Ascending aorta (tissue), 2 donors: ENCODE measurements at places on chromosomes 7 and 10. TPM values are rescaled to one million over a fixed set of nuclear protein-coding genes. Genes with fewer than 3 reads are reported as not detected.

GRCh38 chr10:113788604-113789083 lies 37.2 kb downstream of the PLEKHS1 start:
- no peaks in the 10 kb centered on the region for H3K27me3 ChIP-seq
- H3K4me3 ChIP-seq, result no peak overlapping the region
- no peaks in the 10 kb centered on the region for H3K36me3 ChIP-seq
- DNase-seq, result no peak

DNA sequence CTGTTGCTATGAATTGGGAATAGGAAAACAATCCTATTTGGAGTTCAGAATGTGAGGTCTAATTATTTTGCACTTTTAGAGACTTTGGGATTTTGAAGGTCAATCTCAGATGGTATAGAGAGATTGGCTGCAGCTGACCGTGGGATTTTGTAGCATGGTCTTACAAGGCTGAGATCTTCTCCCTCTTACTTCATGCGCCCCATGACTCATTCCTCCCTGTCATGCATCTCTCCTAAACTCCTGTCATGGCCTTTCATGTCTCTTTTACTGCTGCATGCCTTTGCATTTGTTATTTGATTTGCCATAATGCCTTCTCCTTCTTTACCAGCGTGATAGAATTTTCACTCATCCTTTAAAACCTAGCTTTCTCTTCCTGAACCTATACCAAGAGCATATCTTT lies 133.1 kb downstream of the BBS9 start:
- H3K4me1 ChIP-seq, result no peaks in the 10 kb centered on the region
- no peaks in the 10 kb centered on the region for H3K27me3 ChIP-seq
- H3K36me3 ChIP-seq, result no peaks in the 10 kb centered on the region
- no peak for DNase-seq
- no peak overlapping the region for H3K4me3 ChIP-seq

GRCh38 chr10:33215635-33216034 lies 118.8 kb downstream of the NRP1 start:
- H3K4me3 ChIP-seq, result no peak overlapping the region
- peaks cover 4% of the 10 kb centered on the region for H3K4me1 ChIP-seq
- peaks cover 16% of the 10 kb centered on the region for H3K36me3 ChIP-seq
- DNase-seq, result no peak

GRCh38 chr10:83957168-83957947 lies 182.0 kb upstream of the GHITM start:
- no peak for DNase-seq
- no peaks in the 10 kb centered on the region for H3K4me1 ChIP-seq
- no peak overlapping the region for H3K4me3 ChIP-seq
- H3K36me3 ChIP-seq, result no peaks in the 10 kb centered on the region
- no peak overlapping the region for H3K27ac ChIP-seq

- no peaks in the 10 kb centered on the region for H3K36me3 ChIP-seq
- no peak overlapping the region for H3K4me3 ChIP-seq
- H3K4me1 ChIP-seq, result peaks cover 2% of the 10 kb centered on the region
Observed at GRCh38 chr7:22675917-22676343, 51.1 kb upstream of the IL6 start.

GRCh38 chr7:49926720-49927119 lies 153.3 kb downstream of the VWC2 start:
- no peak overlapping the region for H3K4me3 ChIP-seq
- no peak overlapping the region for H3K27ac ChIP-seq
- DNase-seq, result no peak
- no peaks in the 10 kb centered on the region for H3K4me1 ChIP-seq

DNA sequence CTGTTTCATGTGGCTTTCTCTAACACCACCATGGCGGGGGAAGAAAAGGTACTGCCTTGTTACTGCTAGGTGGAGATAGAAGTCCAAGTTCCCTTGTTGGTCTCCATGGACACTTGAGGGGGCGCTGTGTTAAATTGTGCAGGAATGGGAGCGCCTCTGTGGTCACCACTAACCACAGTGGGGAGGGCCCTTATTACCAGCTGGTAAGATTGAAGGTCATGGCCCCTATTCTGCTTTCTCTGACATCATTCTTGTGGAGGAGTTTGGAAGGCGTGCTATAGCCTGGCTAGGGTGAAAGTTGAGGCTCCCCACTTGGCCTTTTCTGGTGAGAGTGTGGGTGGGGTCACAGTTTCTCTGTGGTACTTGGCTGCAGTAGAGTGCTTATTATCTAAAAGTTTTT lies 14.9 kb upstream of the MXI1 start:
- no peak for DNase-seq
- H3K27me3 ChIP-seq, result no peaks in the 10 kb centered on the region
- no peaks in the 10 kb centered on the region for H3K36me3 ChIP-seq
- H3K27ac ChIP-seq, result no peak overlapping the region
- no peaks in the 10 kb centered on the region for H3K4me1 ChIP-seq
- H3K4me3 ChIP-seq, result no peak overlapping the region

DNA sequence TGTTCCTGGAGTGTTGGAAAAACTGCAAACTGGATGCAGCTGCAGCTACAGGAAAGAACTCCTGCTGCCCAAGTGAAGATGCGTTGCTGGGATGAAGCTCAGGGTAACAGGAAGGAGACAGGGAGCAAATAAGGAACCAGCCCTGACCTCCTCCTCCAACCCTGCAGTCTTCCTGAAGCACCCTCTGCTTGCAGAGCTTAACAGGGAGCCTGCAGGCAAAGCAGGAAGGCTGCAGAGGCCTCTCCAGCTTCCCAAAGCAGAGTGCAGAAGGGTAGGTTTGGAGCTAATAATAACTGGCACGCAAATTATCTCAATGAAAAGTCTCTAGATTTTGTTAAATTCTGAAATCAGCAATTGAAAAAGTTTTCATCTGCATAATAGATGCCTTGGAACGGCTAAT lies 92.5 kb downstream of the SORCS1 start:
- no peak overlapping the region for H3K4me3 ChIP-seq
- H3K4me1 ChIP-seq, result no peaks in the 10 kb centered on the region
- H3K27me3 ChIP-seq, result no peaks in the 10 kb centered on the region
- H3K36me3 ChIP-seq, result no peaks in the 10 kb centered on the region
- H3K27ac ChIP-seq, result no peak overlapping the region

DNA sequence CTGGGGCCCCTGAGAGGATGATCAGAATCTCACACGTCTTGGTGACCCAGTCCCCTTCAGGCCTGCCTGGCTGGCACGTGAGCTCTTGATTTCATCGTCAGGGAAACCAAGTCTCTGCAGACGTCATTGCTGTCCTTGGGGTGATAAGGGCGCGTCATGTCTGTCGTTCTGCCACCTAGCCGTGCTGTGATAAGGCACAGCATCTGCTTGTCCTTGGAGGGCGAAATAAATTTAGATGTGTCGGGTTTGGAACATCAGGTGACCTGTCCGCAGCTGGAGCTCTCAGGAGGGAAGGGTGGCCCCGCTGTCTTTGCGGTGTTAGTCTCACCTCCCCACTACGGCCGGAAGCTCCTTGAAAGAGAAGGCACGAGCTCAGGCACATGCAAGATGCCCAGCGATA lies 129.2 kb downstream of the GRK5 start:
- H3K4me1 ChIP-seq, result no peaks in the 10 kb centered on the region
- no peak for DNase-seq
- no peak overlapping the region for H3K27ac ChIP-seq
- no peaks in the 10 kb centered on the region for H3K27me3 ChIP-seq

- H3K4me1 ChIP-seq, result peaks cover 6% of the 10 kb centered on the region
- no peak overlapping the region for H3K27ac ChIP-seq
- H3K4me3 ChIP-seq, result no peak overlapping the region
- no peaks in the 10 kb centered on the region for H3K27me3 ChIP-seq
- DNase-seq, result no peak
- H3K36me3 ChIP-seq, result no peaks in the 10 kb centered on the region
Observed at GRCh38 chr10:48802611-48803071, 118.0 kb downstream of the WDFY4 start.

DNA sequence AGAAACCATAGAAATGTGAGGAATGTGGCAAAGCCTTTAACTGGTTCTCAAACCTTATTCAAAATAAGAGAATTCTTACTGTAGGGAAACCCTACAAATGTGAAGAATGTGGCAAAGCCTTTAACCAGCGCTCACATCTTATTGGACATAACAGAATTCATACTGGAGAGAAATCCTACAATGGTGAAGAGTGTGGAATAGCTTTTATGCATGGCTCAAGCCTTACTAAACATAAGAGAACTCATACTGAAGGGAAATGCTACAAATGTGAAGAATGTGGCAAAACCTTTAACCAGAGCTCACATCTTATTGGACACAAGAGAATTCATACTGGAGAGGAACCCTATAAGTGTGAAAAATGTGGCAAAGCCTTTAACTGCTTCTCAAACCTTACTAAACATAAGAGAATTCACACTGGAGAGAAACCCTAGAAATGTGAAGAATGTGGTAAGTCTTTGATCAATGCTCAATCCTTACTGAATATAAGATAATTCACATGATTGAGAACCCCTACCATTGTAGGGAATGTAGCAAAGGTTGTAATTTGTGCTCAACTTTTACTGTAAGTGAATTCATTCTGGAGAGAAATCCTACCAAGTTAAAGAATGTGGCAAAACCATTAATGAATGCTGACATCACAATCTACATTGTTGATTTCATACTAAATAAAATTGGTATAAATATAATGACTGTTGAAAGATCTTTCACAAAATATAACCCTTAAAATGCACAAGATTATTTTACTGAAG lies 142.5 kb upstream of the ZNF479 start:
- H3K27me3 ChIP-seq, result no peaks in the 10 kb centered on the region
- H3K36me3 ChIP-seq, result no peaks in the 10 kb centered on the region
- H3K4me3 ChIP-seq, result no peak overlapping the region
- H3K27ac ChIP-seq, result no peak overlapping the region
- no peak for DNase-seq

DNA sequence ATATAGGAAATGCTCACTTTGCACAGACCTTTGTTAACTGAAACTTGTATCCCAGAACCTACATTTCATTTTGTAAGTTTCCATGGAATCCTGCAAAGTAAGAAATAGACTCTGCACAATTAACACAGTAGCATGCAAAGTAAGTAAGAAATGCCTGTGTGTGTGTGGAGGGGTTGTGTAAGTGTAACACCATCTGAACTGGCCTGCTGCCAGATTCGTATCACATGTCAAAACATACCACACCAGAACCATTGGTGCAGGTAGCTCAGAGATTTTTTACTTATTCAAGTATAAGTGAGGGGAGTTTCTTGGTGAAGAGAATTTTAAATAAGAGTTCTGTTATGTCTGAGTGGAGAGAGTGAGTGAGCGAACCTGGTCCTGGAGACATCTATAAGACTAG lies 17.9 kb upstream of the DDX21 start:
- H3K4me1 ChIP-seq, result no peaks in the 10 kb centered on the region
- H3K36me3 ChIP-seq, result peaks cover 63% of the 10 kb centered on the region
- no peak overlapping the region for H3K27ac ChIP-seq
- no peak for DNase-seq
- H3K27me3 ChIP-seq, result no peaks in the 10 kb centered on the region

- H3K27ac ChIP-seq, result no peak overlapping the region
- H3K36me3 ChIP-seq, result no peaks in the 10 kb centered on the region
- DNase-seq, result no peak
- no peaks in the 10 kb centered on the region for H3K27me3 ChIP-seq
Observed at GRCh38 chr10:50653142-50653541, 29.4 kb upstream of the SGMS1 start.

DNA sequence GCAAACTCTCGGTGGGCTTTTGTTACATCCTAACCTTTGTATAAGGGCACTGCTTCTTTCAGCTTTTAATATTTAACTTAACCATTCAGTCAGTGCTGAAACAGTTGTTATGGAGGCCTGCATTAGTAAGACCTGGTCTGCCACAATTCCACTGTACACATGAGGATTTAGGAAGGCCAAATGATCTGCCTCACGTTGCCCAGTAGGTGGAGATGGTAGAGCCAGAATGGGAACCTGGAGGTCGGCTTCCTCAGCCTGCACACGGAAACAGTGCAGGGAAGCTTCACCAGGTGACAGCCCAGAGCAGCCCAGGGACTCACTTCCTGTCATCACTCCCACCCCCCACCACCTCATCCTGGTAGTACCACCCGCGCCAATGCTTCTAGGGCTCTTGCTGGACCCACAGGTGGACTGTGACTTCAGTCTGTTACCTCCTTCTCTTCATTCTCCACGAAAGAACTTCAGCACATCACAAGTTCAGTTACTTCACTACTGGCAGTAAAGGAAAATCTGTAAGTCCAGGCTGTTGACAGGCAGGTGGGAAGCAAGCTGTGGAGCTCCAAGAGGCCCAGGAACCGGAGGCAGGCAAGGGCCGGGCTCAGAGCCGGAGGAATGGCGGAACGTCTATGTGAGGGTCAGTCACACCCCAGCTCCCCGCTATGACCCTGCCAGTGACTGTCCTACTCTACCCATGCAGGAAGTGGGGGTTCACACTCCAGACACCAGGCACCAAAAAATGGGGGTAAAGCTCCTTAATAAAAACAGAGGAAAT lies 480.3 kb upstream of the C7orf33 start:
- H3K27me3 ChIP-seq, result no peaks in the 10 kb centered on the region
- no peaks in the 10 kb centered on the region for H3K4me1 ChIP-seq
- no peak overlapping the region for H3K27ac ChIP-seq
- H3K4me3 ChIP-seq, result no peak overlapping the region
- no peak for DNase-seq

Gene MMS19
- 34.0 TPM for total RNA-seq

Gene SLC13A1
- not detected for total RNA-seq

Gene EGFR
- 33.8 TPM for total RNA-seq

Gene BBIP1
- 1.5 TPM for total RNA-seq

Gene COL1A2
- total RNA-seq, result 692 TPM

Gene PRKRIP1
- 23.6 TPM for total RNA-seq

Gene WDR11
- 10.2 TPM for total RNA-seq

Gene ADCY1
- total RNA-seq, result 3.6 TPM

Gene CHAT
- not detected for total RNA-seq
